IMR-90 (cell line): ENCODE measurements at places on chromosomes 2 and 18. TPM values are rescaled to one million over a fixed set of nuclear protein-coding genes. Genes with fewer than 3 reads are reported as not detected.

DNA sequence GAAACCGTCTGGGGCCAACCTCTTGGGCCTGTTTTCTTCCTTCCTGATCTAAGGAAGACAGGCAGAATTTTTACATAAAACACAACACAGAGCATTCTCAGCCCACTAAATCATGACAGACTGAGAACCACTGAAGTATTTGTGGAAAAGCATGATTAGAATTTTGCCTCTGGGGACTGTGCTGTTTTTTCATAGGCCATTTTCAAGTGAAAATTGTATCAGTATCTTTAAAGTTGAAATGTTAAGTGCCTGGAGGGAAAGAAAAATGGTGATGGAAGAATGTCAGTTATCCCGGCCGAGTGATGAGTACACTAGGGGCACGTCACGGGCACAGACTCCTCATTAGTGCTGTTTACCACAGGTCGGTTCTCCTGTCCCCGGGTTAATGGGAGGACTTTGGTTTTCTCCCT is 36.9 kb downstream of the EHD3 start:
- 0 out of 2 replicates have a peak, but pooled peaks cover 2% of the 10 kb centered on the region for H3K27me3 ChIP-seq
- H3K36me3 ChIP-seq = peaks cover 11% of the 10 kb centered on the region
- peak; percentile 9 for DNase-seq
- no peak overlapping the region for H3K27ac ChIP-seq
- H3K4me3 ChIP-seq = no peak overlapping the region

DNA sequence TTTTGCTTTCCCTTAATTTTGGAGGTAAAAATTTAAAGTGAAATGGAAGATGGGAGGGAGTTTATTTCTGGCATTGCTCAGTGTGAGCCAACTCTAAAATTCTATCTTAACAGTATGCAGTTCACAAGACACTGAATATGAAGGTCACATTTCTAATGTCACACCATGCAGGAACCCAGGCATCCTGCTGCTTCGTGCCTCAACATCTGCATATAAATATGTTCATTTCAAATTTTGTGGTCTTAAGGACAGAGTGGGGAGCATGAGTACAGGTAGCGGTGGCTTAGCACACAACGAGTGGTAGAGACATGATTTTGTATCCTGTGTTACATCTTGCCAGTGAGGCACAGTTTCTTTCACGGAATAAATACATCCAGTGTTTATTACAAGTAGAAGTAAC is 102.4 kb downstream of the ARL4C start:
- no peak for DNase-seq
- no peaks in the 10 kb centered on the region for H3K27me3 ChIP-seq
- no peak overlapping the region for H3K4me3 ChIP-seq
- H3K36me3 ChIP-seq = no peaks in the 10 kb centered on the region
- no peak overlapping the region for H3K27ac ChIP-seq

DNA sequence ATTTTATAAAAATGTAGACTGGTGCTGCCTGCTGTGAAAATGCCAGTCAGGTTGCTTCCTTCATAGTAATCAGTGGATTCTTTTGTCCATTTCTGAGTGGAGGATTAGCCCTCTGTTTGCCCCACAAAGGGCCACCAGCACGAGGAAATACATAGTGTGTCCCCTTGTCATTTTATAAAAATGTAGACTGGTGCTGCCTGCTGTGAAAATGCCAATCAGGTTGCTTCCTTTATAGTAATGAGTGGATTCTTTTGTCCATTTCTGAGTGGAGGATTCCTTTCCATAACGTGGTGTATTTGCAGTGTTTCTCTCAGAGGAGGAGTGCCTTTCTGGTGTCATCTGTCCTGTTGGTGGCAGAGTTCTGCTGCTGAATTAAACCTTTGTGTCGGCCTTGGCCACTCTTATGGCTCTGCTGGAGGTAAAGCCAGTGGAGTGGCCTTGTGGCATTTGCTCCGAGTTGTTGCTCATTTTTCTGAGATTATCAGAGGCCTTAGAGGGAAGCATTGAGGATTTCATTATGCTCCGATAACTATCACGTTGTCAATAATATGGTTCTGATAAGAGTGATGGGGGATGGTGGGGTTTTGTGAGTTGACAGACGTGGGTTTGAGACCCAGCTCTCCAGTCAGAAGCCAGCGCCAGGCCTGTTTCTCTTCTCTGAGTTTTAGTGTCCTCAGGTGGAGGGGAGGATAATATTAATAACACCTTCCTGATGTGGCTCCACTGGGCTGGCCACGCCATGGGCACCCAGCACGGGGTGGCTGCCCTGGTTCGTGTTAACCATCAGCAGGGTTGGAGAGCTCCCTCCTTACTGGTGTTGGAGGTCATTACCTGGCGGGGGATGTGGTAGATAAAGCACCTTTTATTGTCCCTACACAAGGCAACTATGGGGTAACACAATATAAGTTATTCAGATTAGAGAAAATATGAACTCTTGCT is 96.6 kb downstream of the NEDD4L start:
- no peak for DNase-seq
- H3K27ac ChIP-seq = no peak overlapping the region
- no peaks in the 10 kb centered on the region for H3K36me3 ChIP-seq
- H3K27me3 ChIP-seq = no peaks in the 10 kb centered on the region

GRCh38 chr2:61214171-61214570 is 52.2 kb downstream of the C2orf74 start:
- H3K4me1 ChIP-seq = peaks cover 6% of the 10 kb centered on the region
- no peak overlapping the region for H3K4me3 ChIP-seq
- peaks cover 18% of the 10 kb centered on the region for H3K36me3 ChIP-seq
- no peaks in the 10 kb centered on the region for H3K27me3 ChIP-seq
- no peak overlapping the region for H3K27ac ChIP-seq

- peaks cover 4% of the 10 kb centered on the region for H3K4me1 ChIP-seq
- no peak overlapping the region for H3K4me3 ChIP-seq
- H3K27me3 ChIP-seq = no peaks in the 10 kb centered on the region
- DNase-seq = no peak
- H3K36me3 ChIP-seq = peaks cover 11% of the 10 kb centered on the region; the same call in 1 of the 2 replicates
Measured at GRCh38 chr2:168114040-168114439, 133.4 kb downstream of the STK39 start.

DNA sequence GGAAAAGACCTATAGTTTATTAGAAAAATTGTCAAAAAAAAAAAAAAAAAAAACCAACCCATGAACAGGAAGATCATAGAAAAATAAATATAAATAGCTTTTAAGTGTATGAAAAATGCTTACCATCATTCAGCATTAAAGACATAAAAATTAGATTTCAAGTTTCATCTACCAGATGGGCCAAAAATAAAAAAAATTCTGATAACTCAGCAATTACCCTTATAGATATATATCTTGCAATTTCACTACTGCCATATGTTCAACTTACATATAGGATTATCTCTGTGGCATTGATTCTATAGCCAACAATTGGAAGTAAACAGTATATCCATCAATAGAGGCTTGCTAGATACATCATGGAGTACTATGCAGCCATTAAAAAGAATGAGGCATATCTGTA is 126.6 kb upstream of the SMAD2 start:
- H3K36me3 ChIP-seq = no peaks in the 10 kb centered on the region
- H3K27me3 ChIP-seq = peaks cover 7% of the 10 kb centered on the region
- H3K4me1 ChIP-seq = no peaks in the 10 kb centered on the region
- no peak for DNase-seq
- H3K4me3 ChIP-seq = no peak overlapping the region
- no peak overlapping the region for H3K27ac ChIP-seq

- peaks cover 25% of the 10 kb centered on the region for H3K27me3 ChIP-seq
- no peak overlapping the region for H3K4me3 ChIP-seq
- H3K36me3 ChIP-seq = no peaks in the 10 kb centered on the region
- H3K4me1 ChIP-seq = no peaks in the 10 kb centered on the region
- no peak for DNase-seq
Measured at GRCh38 chr18:11572201-11572600, 37.2 kb upstream of the SLC35G4 start.

Gene SAG
- not detected in 2 replicates for total RNA-seq

Gene NDUFV2
- total RNA-seq = 106 and 115 TPM in 2 replicates

Gene TSPYL6
- not detected in 2 replicates for total RNA-seq

Gene MIB1
- total RNA-seq = 80.1 and 83.6 TPM in 2 replicates

Gene PAIP2B
- total RNA-seq = 0.18 and 0.28 TPM in 2 replicates

Gene AQP12A
- total RNA-seq = not detected in 2 replicates

Gene LPIN1
- 21.3 and 21.7 TPM in 2 replicates for total RNA-seq

Gene INSIG2
- 9.1 and 12.5 TPM in 2 replicates for total RNA-seq
